CD8-positive, alpha-beta memory T cell (primary cell): ENCODE measurements at places on chromosomes 3 and 15. TPM values are rescaled to one million over a fixed set of nuclear protein-coding genes. Genes with fewer than 3 reads are reported as not detected.

GRCh38 chr15:41921167-41921566, 27.3 kb upstream of the SPTBN5 start:
- no peak for DNase-seq

- no peak for DNase-seq
These were observed 48.4 kb downstream of the MCTP2 start for GRCh38 chr15:94279736-94280135.

GRCh38 chr3:72332689-72333088, 515.6 kb downstream of the SHQ1 start:
- no peak for DNase-seq

SCN11A gene
- polyA plus RNA-seq, result not detected

ATP13A5 gene
- not detected for polyA plus RNA-seq
